ENCODE measurements at places on chromosomes 6 and 20.

DNA sequence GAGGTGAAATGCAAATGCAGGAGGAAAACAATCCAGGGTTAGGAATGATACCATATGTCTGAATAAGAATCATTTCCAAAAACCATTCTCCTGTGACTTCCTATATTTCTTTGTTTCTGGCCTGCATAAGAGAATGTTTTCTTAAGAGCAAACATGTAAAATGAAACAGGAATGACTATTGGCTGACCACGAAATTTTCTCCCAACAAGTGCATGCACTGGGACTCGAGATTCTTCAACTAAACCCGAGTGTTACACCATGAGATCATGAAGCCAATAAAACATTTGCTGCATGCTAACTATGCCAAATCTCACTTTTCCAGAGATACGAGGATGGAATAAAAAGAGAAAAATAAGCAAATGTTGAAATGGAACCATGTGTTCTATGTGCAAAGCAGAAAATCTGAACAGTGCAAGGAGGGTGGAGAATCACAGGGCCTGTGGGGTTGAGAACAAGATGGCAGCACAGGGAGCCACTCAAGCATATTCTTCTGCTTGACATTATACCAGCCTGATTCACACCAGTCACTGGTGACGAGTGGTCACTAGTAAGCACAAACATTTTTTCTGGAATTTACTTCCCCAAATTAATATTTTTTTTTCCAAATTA lies 212.2 kb upstream of the FOXA2 start:
- DNase-seq: no peak

- DNase-seq: no peak
These were observed 5.6 kb downstream of the TCEA2 start for GRCh38 chr20:64068386-64069208.

DNA sequence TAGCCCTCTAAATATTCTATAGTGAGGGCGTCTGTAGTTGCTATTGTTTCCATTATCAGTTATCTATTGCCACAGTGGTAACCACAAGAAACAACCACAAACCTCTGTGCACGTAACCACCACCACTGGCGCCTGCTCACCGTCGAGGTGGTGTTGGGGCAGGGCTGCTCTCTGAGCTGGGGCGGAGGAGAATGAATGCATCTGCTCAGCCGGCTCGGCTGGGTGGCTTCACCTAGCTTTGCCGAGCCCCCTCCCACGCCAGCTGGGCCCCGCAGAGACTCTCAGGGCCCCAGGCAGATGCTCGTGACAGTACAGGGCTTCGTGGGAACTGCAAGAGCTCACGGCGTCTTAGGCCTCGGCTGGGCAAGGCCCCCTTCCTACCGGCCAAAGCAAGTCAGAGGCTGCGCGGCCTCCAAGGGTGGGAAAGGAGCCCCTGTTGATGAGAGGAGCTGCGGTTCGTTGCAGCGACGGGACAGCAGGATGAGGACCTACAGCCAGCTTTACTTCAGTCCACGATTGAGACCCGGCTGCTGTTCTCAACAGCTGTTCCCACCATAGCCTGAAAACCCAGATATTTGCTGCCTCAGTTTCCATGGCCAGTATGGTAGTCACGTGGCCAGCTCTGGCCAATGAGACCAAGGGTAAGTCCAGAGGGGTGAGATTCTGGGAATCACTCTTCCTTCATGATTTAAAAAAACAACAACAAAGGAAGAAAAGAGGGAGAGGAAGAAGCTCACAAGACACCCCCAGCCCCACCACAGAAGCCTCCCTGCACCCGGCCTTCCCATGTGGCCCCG lies 120.2 kb upstream of the AFDN start:
- DNase-seq: peak; percentile 35

DNA sequence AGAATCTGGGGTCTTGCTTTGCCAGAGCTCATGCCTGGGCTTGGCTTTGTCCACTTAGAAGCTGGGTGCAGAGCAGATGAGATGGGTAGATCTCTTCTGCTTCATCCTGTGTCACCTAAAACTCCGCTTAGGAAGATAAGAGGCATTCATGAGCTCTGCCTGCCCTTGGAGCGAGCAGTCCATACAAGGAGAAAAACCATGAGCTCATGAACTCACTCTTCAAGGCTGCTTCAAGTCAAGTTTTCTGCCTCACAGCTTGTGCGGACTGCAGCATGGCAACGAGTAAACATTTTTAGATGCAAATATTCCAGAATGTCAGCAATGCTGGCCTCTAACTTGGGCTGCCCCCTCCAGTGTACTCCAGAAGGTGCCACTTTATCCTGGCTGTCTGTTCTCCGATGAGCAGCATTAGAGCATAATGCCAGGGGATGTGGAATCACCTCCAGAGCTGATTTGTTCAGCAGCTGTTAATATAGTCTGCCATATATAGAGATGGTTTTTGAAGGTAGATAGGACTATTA lies 10.7 kb upstream of the UQCC2 start:
- DNase-seq: no peak

DNA sequence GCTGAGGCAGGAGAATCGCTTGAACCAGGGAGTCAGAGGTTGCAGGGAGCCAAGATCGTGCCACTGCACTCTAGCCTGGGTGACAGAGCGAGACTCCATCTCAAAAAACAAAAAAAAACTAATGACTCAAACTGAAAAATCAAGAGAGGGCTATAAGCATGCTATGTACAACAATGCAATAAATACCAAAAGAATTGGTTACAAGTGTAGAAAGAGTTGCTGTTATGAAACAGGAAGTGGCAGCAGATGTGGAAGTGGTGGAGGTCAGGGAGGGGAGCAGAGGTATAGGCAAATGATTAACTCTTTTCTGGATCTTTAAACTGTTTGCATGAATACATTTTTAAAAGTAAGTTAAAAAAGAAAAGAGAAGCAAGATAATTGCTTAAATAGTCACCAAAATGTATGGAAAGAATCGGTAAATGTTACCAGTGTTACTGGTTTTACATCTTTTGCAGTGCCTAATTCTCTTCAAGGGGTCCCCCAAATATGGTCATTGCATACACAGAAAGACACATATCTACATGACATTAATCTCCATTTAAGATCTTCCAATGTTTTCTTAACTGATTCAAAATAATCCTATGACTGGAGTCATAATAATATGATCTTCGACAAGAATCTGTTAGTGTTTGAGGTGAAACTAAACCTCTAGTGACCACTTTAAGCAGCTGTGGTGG lies 15.0 kb downstream of the CALHM6 start:
- DNase-seq: no peak
